ENCODE measurements at places on chromosomes 7 and 10.

DNA sequence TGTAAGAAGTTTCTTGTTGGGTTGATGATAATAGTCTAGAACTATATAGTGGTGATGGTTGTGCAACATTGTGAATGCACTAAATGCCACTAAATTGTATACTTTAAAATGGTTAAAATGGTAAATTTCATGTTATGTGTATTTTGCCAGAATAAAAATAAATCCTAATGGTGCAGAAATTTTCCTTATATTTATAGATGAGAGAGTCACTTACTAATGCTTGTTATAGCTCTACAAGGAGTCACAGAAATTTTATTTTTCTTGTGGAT, 21.1 kb downstream of the SPAG6 start:
- no peak for DNase-seq

- no peak for DNase-seq
Measured at GRCh38 chr10:90394311-90394710, 463.5 kb downstream of the HTR7 start.

GRCh38 chr7:20306180-20306946, 24.3 kb upstream of the ITGB8 start:
- peak; percentile 39 for DNase-seq

- no peak for DNase-seq
Measured at GRCh38 chr10:73732426-73732825, 11.7 kb upstream of the SEC24C start.

GRCh38 chr7:26101361-26102151, 50.4 kb upstream of the NFE2L3 start:
- no peak for DNase-seq

DNA sequence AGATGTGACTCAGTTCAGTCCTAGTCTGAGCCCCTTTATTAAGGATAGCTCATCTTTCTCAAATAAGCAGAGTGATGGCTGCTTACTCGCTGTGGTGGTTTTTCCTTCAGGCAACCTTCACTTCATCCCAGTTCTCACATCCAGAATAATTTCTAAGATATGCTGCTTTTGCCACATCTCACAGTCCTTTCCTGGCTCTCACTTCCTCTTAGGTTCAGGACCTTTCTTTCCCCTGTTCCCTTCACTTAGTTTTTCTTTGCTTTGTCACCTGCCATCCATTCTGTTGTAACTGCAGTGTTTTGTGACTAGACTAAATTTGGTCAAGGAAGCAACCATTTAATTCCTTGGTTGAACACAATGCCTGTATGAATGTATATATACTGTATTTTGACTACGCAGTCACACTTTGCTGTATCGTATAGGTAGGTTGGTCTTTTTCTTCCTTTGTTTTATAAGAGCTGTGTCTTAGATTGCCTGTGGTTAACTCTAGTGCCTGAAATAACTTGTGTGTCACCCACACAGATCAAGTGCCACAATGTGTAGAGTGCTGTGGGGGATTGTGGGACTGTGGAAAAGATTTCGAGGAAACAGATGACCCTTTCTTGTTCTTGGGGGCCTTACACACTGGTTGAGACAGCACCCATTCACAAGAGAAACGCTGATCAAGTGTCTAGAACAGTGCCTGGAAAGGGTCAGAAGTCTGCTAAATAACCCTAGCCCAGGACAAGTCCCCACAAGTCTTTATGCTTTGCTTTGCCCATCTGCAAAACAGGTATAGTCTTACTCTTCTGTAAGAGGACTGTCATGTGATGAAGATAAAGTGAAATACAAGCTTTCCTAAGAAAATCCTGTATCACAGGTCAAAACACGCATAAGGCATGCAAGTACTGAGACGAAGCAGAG, 2.6 kb downstream of the ZNF655 start:
- no peak for DNase-seq

- DNase-seq: no peak
Measured at GRCh38 chr7:155979566-155979965, 167.3 kb upstream of the SHH start.

DNA sequence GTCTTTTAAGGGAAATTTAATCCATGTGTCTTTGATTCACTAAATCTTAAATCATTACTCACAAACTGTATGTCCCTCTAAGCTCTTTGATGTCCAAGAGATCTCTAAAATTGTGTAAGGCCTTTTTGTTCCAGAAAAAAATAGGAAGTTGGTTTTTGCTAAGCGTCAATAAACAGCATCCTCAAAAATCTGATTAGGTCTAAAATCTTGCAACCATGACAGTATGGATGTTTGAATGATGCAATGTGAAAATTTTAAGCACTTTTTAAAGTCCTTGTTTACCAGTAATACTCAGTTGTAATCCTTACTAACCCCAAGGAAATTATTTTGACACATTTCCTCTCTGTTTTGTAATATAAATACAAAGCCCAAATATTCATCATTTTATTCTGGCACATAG, 6.8 kb downstream of the MET start:
- no peak for DNase-seq

DNA sequence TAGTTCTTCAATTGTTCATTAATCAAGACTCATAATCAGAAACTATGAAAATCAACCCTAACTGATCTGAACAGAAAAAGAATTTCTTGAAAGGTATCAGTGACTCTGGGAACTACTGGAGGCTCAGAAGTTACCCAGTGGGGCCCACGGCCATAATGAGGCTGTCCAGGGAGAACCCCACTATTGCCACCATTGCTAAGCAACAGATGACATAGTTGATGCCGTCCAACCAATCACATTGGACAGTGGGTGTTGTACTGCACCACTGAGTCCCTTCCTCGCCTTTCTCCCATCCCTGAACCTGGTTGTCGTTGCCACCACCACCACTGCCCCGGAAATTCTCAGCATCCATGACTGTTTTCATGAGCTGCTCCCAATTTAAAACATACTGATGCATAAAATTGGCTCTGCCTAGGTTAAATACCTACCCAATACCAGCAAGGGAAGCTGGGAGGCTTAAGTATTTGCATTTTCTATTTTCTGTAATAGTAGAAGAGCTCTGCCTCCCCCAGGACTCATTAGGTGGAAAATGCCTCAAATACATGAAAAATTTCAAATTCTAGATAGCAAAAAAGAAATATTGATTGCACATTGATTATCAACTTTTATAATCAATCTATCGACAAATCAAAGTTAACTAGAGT, 26.7 kb upstream of the USP6NL start:
- no peak for DNase-seq

DNA sequence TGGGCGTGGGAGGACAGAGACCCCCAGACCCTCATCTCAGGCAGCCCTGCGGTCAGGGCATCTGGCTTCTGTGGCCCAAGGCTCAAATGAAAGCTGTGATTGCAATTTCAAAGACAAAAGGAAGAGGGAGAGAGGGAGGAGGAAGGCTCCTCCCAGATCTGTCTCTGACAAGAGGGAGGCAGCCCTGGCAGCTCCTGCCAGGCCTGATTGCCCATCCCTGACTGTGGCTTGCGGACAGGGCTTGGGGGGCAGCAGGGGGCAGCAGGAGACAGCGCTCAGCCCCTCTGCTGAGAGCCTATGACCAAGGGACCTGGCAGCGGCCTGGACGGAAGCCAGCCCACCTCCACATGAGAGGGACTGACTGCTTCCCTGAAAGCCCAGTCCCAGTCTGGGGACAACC, 91.8 kb downstream of the PTPRN2 start:
- peak; percentile 0 for DNase-seq

- peak; percentile 10 for DNase-seq
Measured at GRCh38 chr10:86871563-86872183, 85.7 kb downstream of the MMRN2 start.

GRCh38 chr7:103003004-103003403, 71.6 kb downstream of the FBXL13 start:
- no peak for DNase-seq

DNA sequence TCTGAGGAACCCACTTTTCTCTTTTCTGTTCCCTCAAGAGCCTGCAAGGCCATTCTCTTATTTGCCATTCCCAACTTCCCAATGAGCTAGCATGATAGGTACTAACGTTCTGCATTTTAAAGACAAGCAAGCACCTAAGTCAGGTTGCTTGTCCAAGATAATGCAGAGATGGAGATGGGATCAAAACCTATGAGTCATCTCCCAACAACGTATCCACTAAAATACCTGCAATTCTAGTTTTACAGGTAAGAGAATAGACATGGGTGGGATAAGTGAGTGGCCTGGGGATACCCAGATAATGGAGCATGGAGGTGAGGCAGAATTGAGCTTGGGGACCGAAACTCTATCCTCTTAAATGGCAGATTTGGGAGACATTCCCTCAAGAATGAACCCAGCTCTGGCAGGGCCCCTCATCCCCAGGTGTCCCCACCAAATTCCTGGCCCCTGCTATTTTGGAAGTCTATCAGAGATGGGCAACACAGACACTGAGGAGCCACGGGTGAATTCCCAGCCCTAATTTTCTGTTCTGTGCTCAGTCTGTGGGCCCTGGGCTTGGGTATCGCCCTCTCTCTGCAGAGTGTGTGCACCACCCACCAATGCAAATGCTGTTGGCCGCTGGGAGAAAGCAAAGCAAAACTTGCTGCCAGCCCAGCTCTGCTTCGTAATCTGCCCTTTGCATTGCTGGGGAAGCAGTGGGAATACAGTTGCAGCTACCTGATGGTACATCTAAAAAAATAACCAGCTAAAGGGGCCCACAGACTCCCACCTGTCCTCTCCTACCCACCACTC, 98.3 kb downstream of the KCNMA1 start:
- DNase-seq: no peak

GRCh38 chr7:116871061-116871700, 8.8 kb downstream of the CAPZA2 start:
- DNase-seq: no peak

GRCh38 chr7:132828502-132828901, 252.2 kb upstream of the PLXNA4 start:
- no peak for DNase-seq

GRCh38 chr10:125375210-125375609, 214.8 kb upstream of the CTBP2 start:
- peak; percentile 14 for DNase-seq

DNA sequence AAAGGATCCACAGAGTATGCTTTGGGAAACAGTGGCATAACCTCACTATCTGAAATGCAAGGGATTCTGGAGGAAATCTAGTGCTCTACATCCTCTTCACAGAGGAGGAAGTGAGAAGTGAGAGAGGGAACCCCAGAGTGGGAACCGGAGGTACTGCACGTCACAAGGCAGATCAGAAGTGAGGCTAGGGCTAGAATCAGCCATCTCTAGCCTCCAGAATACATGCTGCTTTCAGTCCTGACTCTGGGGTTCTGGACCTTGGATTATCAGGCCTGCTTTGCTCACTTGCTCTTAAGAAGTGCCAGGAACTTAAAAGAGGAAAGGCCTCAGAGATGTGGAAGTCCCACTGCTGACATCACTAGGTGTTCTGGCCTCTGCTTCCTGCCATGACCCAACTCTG, 25.7 kb downstream of the ZNF503 start:
- no peak for DNase-seq

GRCh38 chr7:17968791-17969715, 28.8 kb upstream of the SNX13 start:
- DNase-seq: no peak

DNA sequence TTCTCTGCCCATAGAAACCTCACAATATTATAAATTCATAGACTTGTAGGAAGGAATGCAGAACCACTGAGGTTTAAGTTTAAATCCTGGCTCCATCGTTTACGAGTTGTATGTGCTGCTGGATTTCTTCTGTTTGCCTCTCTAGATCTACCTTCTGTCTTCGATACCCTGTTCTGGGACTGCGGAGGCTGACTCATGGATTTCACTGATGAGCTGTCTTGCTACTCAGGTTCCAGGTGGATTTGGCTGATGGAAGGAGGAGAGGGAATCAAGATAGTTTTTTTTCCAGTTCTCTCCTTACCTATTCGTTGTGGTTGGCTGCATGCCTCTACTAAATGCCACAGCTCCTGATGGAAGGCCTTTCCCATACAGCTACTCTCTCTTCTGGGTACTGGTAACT, 375.8 kb downstream of the REEP3 start:
- no peak for DNase-seq

- DNase-seq: peak; percentile 44
Measured at GRCh38 chr10:35336921-35337823, 863 bp downstream of the CCNY start.

DNA sequence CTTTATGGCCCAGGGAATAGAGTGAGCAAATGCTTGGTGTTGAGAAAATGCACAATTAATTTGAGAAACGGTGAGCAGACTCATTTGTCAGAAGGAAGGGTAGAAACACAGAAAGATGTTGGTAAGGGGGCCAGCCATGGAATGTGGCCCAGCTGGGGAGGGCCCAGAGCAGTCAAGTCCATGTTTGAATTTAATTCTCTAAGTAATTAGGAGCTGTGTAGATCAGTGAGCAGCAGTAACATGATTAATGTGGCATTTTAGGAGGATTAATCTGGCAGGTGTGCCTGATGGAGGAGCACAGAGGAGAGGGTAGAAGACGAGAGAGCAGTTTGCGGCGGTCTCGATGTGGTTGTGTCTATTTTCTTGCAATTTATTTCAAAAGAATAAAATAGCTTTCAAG, 218.7 kb downstream of the FRMD4A start:
- no peak for DNase-seq
